ENCODE measurements at places on chromosomes 4 and X.

GRCh38 chrX:1529756-1530155 lies 7.2 kb downstream of the P2RY8 start:
- no peak for DNase-seq

DNA sequence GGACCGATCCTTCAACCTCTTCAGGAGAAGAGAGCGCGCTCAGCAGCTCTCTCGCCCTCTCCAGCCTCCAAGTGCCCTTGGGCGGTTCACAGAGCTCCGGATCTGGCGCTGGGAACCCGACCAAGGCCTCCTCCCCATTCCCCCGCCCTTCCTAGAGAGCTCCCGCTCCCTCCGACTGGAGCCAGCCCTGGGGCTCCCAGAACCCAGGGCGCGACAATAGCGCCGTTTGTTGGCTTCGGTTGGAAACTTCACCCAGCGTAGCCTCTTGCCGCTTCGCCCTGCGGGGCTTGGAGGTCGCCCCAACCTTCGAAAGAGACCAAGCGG lies 3.1 kb upstream of the SOX3 start:
- peak; percentile 3 for DNase-seq

DNA sequence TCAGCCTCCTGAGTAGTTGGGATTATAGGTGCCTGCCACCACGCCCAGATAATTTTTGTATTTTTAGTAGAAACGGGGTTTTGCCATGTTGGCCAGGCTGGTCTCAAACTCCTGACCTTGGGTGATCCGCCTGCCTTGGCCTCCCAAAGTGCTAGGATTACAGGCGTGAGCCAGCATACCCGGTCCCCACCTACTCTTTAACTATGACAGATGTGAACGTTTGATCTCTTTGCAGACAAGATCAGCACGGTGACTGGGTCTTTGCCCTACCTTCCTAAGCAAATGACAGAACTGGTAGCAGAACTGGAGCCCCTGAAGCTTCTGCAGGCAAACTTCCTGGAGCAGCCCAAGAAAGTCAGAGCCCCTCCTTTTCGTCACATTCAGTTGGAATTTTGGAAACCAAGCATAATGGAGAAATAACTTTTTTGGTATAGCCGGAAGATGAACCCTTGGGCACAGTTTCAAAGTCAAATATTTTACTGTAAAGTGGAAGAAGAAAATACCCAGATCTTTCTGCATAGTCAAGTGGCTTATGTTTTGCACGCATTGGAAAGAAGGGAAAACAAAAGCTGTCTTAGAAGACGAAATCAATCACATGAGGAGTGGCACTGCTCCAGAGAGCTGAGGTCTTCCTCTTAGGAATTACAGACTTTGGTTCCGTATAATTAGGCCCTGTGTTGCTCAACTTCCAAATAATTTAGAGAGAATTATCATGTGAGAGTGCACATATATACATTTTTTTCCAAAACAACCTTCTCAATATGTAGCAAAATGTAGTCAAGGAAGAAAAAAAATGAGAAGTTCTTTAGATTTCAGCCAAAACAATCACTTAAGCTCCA lies 90.6 kb downstream of the SORBS2 start:
- no peak for DNase-seq

DNA sequence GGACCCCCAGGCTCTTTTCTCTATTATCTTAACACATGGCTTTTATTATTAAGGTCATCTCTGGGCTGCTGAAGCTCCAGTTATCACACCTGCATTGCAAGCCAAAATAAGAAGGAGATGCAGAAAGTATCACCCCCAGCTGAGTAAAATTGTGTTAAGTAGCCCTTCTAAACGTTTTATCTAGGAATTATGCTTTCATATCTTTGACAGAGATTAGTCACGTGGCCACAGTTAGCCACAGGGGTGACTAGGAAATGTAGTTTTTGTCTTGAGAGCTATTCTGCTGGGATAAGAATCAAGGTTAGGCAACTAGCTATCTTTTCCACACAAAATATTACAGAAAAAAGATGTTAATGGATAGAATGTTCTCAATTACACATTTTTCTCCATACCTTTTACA lies 102.1 kb downstream of the ANXA3 start:
- DNase-seq: no peak

- no peak for DNase-seq
Observed at GRCh38 chr4:13665701-13666660, 38.5 kb upstream of the BOD1L1 start.

Measured in NCI-H1105 (cell line).